ENCODE measurements at places on chromosomes 7 and 10.

DNA sequence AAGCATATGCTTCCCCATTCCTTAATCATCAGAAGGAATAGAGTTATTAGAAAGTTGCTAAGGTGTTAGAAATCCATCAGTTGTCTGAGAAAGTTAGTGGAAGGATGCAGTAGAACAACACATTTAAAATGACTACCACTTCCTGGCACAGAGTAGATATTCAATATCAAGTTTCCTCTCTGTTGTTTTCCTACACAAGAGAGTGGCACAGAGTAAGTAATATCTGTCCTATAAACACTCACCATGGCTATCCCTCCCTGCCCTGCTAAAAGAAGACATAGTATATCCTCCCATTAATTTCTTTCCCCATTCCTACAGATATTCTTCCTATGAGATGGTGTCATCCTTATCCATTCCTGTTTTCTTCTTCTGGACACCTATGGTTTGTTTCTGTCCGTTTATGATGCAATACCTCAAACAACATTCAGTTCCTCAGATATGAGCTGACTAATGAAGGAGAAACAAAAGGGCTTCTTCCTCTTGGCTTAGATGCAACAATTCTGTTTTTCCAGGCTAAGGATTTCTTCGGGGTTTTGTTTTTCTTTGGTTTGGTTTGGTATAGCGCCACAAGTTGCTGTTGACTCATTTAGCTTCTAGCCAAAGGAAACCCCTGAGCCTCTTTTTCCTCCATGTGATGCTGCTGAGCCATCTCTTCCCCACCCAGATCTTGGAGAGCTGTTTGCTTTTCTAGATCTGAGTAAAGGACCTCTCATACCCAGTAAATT lies 32.9 kb upstream of the BPGM start:
- DNase-seq, result no peak

- DNase-seq, result no peak
Observed at GRCh38 chr7:123494193-123494796, 40.1 kb downstream of the IQUB start.

GRCh38 chr7:99398891-99399445 lies 9.4 kb downstream of the PDAP1 start:
- DNase-seq, result no peak

DNA sequence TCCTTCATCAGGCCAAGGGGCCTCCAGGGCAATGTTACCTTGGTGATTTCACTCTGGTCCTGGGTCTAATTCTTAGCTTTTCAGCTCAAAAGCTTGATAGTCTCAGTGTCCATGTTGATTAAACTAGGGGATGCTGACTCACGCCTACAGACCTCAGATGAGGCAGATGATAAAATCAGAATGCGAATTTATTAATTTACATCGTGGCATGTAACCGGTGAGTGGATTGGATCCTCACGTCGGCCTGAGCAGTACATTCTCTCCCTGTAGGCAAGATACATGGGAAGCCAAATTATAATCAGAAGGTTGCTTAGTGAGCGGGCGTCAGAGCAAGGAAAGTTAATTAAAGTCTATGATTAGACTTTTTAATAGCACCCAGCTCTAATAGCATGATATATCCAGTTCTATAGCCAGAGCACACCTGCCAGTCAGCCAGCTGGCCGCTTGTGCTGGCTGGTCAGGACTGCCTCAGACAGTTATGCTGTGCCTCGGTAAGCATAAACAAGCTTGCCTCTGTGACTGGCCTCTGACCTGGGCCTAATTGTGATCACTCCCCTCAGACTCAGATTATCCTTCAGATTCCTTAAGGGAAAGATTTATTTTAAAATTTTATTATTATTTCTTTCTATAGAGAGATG lies 20.2 kb upstream of the CPA5 start:
- no peak for DNase-seq

DNA sequence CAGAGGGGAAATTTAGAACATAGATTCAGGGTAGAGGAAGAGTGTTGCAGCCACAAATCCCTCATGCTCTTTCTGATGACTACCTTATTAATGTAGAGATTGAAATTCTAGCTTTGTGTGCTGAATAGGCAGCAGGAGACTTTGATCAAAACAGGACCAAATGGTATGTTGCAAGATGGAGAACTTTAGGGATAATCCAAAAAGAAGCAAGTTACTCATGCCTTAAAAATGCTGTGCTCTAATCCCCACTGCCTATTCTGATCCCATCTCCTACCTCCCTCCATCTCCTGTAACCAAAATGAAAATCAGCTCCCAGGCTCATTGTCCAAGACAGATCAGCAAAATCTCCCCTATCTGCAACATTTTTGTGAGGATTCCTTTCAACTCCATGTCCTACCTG lies 31.3 kb downstream of the CH25H start:
- no peak for DNase-seq

DNA sequence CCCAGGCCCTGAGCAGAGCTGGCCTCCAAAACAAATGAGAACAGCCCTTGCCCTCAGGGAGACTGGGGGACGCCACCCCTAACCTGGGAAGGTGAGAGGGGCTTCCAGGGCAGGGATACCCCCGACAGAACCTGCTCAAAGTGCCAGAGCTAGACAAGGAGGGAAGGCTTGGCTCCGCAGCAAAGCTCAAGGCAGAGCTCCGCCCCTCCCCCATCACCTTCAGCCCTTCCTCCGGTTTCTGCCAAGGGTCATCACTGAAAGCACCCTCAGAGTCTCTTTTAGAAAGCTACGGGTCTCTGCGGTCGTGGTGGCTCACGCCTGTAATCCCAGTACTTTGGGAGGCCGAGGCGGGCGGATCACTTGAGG lies 73.4 kb upstream of the CUX1 start:
- no peak for DNase-seq

GRCh38 chr10:96746503-96746902 lies 26.2 kb upstream of the PIK3AP1 start:
- DNase-seq, result no peak

DNA sequence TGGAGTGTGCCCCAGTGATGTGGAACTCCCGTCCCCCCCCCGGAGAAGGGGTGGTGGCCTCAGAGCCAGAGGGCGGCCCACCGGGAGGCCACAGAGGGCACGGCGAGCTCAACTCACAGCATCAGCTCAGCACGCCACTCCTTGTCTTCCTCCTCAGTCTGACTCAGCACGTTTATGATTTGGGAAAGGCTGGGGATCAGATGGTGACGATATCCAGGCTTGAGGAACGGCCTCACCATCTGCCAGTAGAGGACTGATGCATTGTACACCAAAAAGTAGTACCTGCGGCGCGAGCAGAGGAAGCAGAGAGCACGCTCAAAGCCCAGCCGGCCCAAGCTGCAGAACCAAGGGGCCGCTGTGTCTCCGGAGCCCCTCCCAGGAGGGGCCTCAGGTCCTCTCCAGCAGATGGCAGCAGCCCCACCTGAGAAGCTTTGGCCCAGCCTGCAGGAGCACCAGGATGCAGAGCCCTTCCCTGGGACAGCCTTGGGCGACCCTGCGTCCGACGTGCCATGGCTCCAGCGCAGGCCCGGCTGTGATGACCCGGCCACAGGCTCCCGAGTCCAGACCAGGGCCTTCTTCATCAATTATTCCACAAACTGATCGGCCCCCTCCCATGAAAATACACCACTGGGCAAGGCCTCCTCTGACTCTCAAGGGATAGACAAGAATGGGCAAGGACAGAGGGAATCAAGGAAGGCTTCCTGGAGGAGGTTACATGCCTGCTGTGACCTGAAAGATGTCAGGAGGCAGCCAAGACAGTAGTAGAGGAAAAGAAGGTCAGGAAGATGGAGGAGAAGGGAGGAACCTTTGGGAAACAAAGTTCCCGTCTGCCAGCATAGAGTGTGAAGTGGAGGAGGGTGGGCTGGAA lies 3.7 kb downstream of the CFAP46 start:
- DNase-seq, result no peak

DNA sequence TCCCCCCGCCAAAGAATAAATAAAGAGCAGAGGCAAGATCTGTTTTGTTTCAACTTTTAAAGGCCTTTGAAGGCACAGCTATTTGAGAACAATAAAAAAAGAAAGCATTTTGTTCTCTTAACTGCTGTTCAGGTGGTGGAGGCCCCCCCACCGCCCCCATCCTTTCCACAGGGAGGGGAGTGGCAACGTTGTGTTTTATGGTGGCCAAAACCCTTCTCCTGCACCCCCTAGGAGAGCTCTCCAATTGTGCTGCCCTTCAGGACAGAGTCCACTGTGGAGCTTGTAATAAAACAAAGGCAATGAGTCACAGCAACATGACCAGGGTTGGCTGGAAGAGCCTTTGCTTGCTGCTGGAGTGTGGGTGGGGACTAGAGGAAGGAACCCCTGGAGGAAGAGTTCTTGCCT lies 987.9 kb downstream of the KCNMA1 start:
- DNase-seq, result no peak

DNA sequence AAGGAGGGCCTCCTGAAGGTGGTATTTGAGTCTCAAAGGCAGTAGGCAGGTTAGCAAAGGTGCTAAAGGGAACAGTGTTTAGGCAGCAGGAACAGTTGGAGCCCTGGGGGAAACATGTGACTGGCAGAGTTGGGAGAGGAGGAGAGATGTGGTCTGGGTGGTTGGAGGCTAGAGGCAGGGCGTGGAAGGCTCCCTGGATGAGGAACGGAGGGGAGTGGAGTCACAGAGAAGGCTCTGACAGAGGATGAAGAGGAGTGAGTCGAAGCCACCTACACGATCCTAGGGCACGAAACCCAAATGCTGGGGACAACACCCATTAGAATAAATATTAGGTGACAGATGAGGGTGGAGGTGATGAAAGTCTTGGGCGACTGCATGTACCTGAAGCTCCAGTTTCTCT lies 19.6 kb upstream of the MGMT start:
- DNase-seq, result no peak

- DNase-seq, result no peak
Observed at GRCh38 chr10:49594594-49594993, 15.5 kb upstream of the SLC18A3 start.

GRCh38 chr7:155422151-155422550 lies 35.8 kb upstream of the EN2 start:
- DNase-seq, result no peak

- no peak for DNase-seq
Observed at GRCh38 chr10:106959521-106959920, 205.0 kb downstream of the SORCS1 start.

DNA sequence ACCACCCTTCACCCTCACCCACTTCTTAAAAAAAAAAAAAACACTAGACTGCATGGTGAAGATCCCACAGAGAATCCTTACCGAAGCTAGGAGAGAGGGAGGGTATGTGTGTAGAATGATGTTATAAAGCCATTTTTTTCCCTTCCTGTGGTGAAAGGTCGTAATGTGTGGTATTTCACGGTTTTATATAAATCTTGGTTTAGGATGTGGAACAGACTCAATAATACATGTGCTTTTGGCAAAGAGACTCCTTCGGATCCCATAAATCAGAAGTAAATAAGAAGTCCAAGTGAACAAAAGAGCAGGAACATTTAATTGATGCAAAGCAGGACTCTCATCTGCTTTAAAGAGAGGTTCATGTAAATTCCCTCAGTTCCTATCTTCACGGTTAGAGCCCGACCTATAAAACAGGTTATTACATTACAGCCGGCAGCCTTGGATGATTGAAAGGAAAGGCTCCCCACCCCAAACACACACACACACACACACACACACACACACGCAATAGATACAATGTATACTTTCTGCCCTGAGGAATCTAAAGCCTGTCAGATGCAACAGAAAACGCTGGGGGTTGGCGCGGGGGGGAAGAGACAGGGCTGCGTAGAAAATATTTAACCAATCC lies 8.8 kb downstream of the DLX5 start:
- DNase-seq, result no peak

- DNase-seq, result no peak
Observed at GRCh38 chr10:58817201-58817846, 304.7 kb downstream of the BICC1 start.

DNA sequence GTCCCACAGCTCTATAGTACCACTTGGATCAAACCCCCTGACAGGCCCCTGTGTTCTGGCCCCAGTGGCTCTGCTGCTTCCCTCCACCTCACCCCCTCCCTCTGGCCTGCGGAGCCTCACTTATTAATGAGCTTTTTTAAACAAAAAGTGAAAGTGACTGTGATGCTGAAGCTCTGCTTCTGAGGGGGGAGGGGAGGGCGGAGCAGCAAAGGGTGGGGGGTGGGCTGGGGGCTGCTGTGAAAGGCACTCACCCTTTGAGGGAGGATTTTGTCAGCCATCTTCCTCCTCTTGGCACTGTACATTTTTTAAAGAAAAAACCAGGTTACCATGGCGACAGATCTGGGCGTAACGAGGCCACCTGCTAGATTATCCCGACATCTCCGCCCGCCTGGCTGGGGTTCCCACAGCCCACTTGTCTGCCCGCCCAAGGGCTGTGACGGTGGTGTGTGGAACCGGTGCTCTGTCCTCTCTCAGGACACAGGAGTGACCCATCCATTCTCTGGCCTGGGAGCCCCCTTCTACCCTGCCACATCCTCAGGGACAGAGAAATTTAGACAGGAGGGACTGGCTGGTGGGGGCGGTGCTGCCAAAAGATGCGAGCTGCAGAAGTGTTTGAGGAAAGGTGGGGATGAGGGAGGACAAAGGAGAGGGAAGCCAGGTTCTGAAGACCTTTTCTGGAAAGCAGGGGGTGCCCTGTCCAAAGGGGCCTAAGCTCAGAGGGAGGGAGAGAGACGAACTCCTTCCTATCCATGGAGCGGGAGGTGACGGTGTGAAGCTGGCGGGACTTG lies 4.9 kb downstream of the SMARCD3 start:
- no peak for DNase-seq

- no peak for DNase-seq
Observed at GRCh38 chr10:73586583-73586984, 4.6 kb downstream of the USP54 start.

DNA sequence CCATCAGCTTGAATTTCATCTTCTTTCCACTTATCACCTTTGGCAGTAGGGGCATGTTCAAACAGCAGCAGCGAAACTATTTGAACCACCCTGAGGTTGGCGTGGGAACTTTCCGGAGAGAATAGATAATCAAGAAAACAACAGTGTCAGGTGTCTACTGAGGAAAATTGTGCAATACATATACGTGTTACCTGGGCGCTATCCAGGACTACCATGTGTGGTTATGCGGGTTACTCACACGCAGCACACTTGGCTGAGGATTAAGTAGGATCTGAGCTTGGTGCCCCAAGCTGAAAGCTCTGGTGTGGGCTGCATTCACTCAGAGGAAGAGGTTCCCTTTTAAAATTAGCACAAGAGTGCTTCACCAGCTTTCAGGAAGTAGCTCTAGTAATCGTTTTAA lies 8.8 kb upstream of the ABI1 start:
- DNase-seq, result no peak

DNA sequence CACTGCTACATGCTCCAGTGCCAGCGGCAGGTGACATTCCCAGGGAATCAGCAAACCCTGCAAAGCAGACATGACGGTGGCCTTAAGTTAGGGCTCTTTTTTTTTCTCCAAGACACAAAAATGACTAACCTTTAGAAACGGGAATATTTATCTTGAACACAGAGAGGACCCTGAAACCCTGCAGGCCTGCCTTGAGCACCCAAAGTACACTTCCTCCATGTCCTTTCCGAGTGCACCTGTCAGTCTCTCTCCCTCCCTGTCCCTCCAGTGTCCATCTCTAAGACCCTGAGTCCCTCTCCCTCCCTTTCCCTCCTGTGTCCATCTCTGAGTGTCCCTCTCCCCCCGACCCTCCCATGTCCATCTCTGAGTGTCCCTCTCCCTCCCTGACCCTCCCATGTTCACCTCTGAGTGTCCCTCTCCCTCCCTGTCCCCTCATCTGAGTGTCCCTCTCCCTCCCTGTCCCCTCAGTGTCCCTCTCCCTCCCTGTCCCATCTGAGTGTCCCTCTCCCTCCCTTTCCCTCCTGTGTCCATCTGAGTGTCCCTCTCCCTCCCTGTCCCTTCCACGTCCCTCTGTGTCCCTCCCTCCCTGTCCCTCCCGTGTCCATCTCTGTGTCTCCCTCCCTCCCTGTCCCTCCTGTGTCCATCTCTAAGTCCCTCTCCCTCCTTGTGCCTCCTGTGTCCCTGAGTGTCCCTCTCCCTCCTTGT lies 51.2 kb upstream of the CAMK2B start:
- no peak for DNase-seq

All from stimulated activated CD4-positive, alpha-beta T cell treated with anti-CD3 and anti-CD28 coated beads, Interleukin-15, amount 100 ng/mL, for 1 hour (primary cell).